ENCODE measurements at places on chromosomes 2 and 18. TPM values are rescaled to one million over a fixed set of nuclear protein-coding genes. Genes with fewer than 3 reads are reported as not detected.

DYSF gene
- total RNA-seq = 7.6 TPM

KYNU gene
- total RNA-seq = 0.25 TPM

NDUFB3 gene
- 60.9 TPM for total RNA-seq

IL36G gene
- total RNA-seq = not detected

TNFRSF11A gene
- 0.29 TPM for total RNA-seq

SCN7A gene
- total RNA-seq = not detected

KLHL41 gene
- total RNA-seq = 1.00 TPM

CFAP221 gene
- total RNA-seq = not detected

AQP12B gene
- total RNA-seq = not detected

EML6 gene
- total RNA-seq = 0.20 TPM

CIB4 gene
- not detected for total RNA-seq

FZD7 gene
- total RNA-seq = 24.4 TPM

IL18RAP gene
- not detected for total RNA-seq

CAPN14 gene
- not detected for total RNA-seq

LYPD1 gene
- not detected for total RNA-seq

SOWAHC gene
- total RNA-seq = 12.4 TPM
